GM23248 (cell line): ENCODE measurements at places on chromosomes 11 and 22.

DNA sequence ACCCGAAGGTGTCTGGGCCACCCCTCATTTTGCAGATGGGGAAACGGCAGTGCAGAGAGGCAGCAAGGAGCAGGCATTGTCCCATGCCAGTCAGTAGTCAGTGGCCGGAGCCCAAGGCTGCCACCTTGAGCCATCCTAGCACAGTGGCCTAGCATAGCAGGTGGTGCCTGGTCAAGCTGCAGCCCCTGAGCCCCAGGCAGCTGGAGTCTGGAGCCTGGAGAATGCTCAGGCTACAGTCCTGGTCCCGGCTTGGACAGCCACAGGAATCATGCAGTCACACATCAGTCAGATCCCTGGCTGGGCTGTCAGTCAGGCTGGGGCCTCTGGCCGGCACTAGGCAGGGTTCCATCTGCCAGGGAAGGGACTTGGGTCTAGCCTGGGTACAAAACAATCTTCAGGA lies 18.6 kb downstream of the KCNC1 start:
- DNase-seq, result no peak

GRCh38 chr11:116172156-116172555 lies 600.6 kb downstream of the BUD13 start:
- no peak for DNase-seq

- no peak for DNase-seq
Observed at GRCh38 chr11:66037327-66037726, 11.0 kb upstream of the CATSPER1 start.

- DNase-seq, result no peak
Observed at GRCh38 chr22:22674467-22674866, 30.1 kb downstream of the GGTLC2 start.
